ENCODE measurements at places on chromosomes 3 and 15.

- DNase-seq: no peak
Measured at GRCh38 chr3:12522721-12523120, 22.6 kb downstream of the MKRN2OS start.

DNA sequence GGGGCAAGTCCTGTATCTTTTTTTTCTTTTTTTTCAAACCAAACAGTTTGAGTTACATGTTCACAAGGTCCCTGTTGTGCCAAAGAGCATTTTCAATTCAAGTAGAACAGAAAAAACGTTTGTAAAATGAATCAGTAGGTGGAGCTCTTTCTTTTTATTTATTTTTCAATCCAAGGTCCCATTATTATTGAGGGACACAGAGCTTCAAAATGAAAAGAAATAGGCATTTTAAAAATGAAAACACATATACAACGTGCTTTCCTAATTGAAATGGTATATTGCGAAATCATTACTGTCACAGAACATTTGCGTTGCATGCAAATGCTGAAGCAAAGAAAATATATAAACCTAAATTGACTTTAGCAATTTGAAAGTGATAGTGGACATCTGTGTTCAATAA lies 711.0 kb downstream of the MECOM start:
- DNase-seq: no peak

- no peak for DNase-seq
Measured at GRCh38 chr3:81788610-81789009, 27.2 kb upstream of the GBE1 start.

- peak; percentile 76 for DNase-seq
Measured at GRCh38 chr15:74635228-74635627, 19.6 kb downstream of the CLK3 start.

DNA sequence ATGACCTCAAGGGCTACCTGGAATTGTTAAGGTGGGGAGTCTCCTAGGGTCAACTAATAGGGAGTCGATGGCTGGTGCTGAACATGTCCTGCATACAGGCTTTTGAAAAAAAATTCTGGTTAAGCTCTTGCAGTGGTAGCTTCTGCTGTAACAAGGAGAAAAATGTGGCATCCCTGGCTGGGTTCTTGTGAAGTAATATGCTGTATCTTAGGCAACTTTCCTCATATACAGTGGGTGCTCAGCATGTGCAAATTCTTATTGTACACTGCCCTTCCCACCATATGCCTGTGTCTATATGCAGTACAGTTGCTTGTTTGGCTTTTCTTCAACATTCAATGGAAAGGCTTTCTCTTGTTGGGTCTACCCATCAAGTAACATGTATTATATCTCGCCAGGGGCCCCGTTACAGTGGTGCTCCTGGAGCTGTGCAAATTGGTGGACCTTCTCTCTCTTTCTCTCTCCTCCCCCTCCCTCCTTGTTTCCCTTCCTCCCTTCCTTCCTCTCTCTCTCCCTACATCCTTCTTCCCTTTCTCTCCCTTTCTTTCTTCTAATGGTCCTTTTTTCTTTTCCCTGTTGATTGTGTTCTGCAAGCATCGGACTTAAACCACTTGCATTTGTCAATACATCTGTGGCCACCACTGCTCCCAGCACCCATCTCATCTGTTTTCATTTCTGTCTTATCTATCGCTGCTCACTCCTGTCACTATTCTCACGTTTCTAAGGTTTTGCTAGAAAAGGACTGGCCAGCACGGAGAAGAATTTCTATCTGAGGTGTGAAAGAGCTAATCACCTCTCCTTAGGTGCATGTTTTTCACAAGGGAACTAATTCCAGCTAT lies 35.2 kb downstream of the TGFBR2 start:
- no peak for DNase-seq

DNA sequence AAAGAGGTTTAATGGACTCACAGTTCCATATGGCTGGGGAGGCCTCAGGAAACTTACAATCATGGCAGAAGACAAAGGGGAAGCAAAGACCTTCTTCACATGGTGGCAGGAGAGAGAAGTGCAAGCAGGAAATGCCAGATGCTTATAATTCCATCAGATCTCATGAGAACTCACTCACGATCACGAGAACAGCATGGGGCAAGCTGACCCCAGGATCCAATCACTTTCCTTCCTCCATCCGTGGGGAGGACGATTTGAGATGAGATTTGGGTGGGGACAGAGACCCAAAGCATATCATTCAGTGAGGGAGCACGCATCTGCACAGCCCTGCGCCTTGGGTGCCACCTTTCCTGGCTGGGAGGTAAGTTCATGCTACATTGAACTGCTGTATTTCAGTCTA lies 234.1 kb upstream of the ATP10A start:
- no peak for DNase-seq

- no peak for DNase-seq
Measured at GRCh38 chr3:5017925-5018531, 38.8 kb downstream of the BHLHE40 start.

- DNase-seq: no peak
Measured at GRCh38 chr3:16359331-16359730, 94.3 kb downstream of the OXNAD1 start.

DNA sequence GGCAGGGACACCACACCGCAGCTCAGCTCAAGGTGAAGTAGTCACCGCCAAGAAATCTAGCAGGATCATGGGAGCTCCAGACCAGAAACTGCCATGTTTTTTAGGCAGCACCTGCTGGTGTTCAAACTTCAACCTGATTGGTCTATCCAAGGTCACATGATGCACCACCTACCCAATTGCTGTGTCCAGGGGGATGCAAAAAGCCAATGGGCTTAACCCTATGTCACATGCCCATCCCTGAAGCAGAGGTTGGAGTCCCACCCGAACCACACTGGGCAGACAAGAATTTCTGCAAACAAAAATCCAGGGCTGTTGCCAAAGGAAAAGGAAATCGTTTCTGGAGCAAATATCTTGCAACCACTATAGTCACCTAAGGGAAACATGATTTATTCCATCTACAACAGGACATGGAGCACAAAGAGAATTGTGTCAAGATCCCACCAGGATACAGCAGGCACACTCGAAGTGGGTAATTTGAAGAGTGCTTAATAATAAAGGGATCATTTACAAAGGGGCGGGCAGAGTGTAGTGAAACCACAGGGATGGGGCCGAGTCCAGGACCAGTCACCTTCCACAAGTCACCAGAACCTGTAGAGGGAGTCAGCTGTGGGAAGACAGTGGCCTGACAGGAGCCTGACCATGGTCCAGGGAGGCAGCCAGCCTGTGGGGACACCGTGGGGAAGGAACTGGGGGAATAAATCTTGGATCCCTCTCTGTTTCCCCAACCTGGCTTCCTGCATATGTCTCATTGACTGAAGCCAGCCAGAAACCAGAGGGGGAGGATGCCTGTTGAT lies 34.2 kb upstream of the TSEN2 start:
- no peak for DNase-seq

- no peak for DNase-seq
Measured at GRCh38 chr3:179717219-179717618, 64.4 kb downstream of the USP13 start.

GRCh38 chr3:8279886-8280550 lies 221.6 kb upstream of the LMCD1 start:
- no peak for DNase-seq

- DNase-seq: no peak
Measured at GRCh38 chr3:67458896-67459530, 195.4 kb downstream of the SUCLG2 start.

GRCh38 chr15:62456011-62456920 lies 291.2 kb upstream of the C2CD4B start:
- DNase-seq: no peak

- DNase-seq: no peak
Measured at GRCh38 chr15:99692825-99693224, 40.4 kb downstream of the LYSMD4 start.

GRCh38 chr15:89184357-89184756 lies 37.0 kb downstream of the RLBP1 start:
- no peak for DNase-seq

GRCh38 chr3:71152892-71153265 lies 430.6 kb downstream of the FOXP1 start:
- DNase-seq: no peak

DNA sequence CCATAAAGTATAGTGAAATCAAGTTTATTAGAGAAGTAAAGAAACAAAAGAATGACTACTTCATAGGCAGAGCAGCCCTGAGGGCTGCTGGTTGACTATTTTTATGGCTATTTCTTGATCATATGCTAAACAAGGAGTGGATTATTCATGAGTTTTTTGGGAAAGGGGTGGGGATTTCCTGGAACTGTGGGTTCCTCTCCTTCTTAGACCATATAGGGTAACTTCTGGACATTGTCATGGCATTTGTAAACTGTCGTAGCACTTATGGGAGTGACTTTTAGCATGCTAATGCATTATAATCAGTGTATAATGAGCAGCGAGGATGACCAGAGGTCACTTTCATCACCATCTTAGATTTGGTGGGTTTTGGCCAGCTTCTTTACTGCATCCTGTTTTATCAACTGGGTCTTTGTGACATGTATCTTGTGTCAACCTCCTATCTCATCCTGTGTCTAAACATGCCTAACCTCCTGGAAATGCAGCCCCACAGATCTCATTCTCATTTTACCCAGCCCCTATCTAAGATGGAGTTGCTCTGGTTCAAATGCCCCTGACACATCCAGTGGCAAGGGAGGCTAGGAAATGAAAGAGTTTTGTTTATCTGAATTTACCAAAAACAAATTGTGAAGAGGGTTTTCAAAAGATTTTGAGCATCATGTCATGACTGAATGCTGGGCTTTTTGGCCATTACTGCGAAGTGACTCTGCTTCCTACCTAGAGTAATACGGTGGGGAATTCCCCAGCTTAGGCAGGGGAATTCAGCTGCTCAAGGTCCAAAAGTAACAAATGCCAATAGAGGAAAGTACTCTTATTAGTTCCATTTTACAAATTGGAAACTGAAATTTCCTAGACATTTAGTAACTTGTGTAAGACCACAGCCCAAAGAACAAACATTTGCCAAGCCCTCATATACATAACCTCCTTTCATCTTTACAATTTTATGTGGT lies 6.2 kb upstream of the SPSB4 start:
- DNase-seq: no peak

DNA sequence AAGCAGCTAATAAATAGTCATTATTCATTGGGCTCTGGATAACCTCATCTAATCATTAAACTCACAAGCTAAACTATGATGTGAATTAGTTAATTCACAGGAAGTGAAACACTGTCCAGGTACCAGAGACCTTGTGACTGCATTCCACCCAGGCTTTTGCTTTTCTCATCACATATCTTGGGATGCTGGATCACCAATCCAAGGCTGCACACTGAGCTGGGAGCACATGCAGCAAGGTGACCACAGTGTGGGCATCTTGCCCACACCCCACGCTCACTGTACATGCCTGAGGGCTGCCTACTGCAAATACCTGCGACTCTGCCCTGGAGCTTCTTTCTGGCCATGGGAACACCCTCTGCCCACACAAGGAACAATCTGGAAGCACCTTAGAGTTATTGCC lies 40.6 kb upstream of the TNFAIP8L3 start:
- DNase-seq: no peak

DNA sequence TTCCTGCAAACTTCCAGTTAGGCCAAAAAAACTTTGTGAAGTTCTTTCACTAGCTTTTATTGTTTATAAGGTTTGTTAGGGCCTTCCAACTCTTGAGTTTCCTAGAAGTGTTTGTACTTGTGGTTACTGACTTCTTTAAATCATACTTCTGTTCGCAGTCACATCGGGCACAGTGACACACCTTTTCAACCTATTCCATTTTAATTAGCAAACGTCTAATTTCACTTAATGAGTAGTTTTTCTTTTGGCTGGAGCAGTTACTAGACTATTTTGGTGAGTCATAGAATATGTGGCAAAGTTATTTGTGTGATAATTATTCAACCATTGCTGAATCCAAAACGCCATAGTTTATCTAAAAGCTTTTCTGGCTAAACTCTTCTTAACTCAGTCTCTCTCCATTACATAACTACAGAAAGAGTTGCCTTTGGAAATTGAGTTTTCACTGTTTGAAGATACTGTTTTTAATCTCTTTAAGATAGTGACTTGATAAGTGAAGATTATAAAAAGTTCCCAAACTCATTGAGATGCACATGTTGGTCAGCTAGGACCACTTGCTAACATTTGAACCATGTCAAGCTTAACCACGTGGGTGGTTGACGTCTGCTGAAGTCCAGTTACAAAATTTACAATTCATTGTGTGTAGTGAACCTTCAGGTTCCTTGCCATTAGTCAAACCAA lies 21.5 kb downstream of the CNOT10 start:
- DNase-seq: no peak

Measured in CD4-positive, alpha-beta T cell treated with Interleukin-1 beta for 1 hour (primary cell).